Thyroid gland (tissue), 4 donors: ENCODE measurements at places on chromosomes 5 and 9.

GRCh38 chr5:144028636-144029035, 141.8 kb downstream of the YIPF5 start:
- H3K4me1 ChIP-seq, result no peaks in the 10 kb centered on the region
- H3K36me3 ChIP-seq, result no peaks in the 10 kb centered on the region
- no peaks in the 10 kb centered on the region for H3K27me3 ChIP-seq
- DNase-seq, result no peak

DNA sequence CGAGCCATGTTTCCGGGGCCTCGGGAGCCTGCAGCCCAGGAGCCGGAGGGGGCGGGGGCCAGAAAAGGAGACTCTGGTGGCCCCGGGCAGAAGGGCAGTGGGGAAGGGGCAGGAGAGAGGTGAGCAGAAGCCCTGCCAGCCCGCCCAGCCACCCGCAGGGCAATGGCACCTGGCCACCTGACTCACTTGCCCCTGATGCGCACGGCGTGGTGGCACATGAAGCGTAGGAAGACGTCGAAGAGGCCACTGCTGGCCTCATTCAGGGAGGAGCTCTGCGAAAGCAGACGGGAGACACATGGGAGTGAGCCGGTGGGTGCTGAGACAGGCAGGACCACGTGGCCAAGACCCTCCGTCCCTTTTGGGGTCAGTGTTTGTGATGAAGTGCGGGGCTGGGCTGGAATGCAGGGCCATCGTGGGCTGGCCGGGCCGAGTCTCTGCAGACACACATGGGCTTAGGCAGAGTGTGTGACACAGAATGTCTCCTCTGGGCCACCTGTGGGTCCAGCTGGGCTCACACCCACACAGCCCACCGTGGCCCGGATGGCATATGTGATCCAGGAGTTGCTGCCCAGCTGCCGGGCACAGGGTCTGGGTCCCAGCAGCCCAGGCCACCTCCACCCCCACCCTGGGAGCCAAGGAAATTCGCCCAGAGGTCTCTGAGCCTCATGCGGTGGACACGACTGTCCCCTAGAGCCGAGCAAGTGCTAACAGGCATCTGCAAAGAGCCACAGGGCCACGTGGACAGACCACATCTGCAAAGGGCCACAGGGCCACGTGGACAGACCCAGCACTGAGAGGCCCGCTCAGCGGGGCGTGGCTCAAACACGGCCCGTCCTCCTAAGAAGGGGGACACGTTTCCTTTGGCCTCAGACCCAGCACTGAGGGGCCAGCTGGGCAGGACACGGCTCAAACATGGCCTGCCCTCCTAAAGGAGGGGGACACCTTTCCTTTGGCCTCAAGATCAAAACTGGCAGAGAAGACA, 23.6 kb downstream of the TERT start:
- no peaks in the 10 kb centered on the region for H3K4me1 ChIP-seq
- H3K27ac ChIP-seq, result no peak overlapping the region
- H3K36me3 ChIP-seq, result no peaks in the 10 kb centered on the region
- DNase-seq, result no peak
- H3K27me3 ChIP-seq, result no peaks in the 10 kb centered on the region
- no peak overlapping the region for H3K4me3 ChIP-seq

- H3K27ac ChIP-seq, result no peak overlapping the region
- H3K27me3 ChIP-seq, result peaks cover 7% of the 10 kb centered on the region
- no peak overlapping the region for H3K4me3 ChIP-seq
- no peaks in the 10 kb centered on the region for H3K36me3 ChIP-seq
- no peak for DNase-seq
Measured at GRCh38 chr9:117409321-117409720, 5.5 kb downstream of the ASTN2 start.

DNA sequence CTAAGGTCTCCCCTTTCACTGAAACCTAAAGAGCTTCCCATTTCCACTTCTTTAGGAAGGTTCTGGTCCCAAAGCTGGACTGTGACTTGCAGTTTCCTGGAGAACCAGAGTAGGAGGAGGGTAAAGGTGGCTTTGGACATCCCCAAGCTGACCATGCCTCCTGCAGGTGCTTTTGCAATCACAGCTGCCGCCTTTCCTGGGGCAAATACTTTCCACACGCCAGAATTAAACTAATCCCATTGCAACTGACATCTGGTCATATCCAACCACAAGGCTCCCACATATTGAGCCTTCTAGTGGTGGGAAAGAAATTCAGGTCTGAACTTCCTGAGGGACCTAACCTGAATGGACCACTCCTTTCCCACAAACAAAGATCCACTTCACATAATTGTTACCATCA, 92.7 kb downstream of the NRG2 start:
- no peak overlapping the region for H3K27ac ChIP-seq
- no peaks in the 10 kb centered on the region for H3K36me3 ChIP-seq
- no peaks in the 10 kb centered on the region for H3K27me3 ChIP-seq
- no peak for DNase-seq

DNA sequence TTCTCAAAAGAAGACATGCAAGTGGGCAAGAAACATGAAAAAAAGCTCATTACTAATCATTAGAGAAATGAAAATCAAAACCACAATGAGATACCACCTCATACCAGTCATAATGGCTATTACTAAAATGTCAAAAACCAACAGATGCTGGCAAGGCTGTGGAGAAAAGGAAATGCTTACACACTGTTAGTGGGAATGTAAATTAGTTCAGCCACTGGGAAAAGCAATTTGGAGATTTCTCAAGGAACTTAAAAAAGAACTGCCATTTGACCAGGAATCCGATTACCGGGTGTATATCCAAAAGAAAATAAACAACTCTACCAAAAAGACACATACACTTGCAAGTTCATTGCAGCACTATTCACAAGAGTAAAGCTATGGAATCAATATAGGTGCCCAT, 595.4 kb upstream of the RIOK2 start:
- no peak overlapping the region for H3K4me3 ChIP-seq
- DNase-seq, result no peak
- H3K27me3 ChIP-seq, result no peaks in the 10 kb centered on the region
- no peaks in the 10 kb centered on the region for H3K36me3 ChIP-seq

- no peaks in the 10 kb centered on the region for H3K27me3 ChIP-seq
- DNase-seq, result no peak
- H3K4me3 ChIP-seq, result no peak overlapping the region
- H3K36me3 ChIP-seq, result no peaks in the 10 kb centered on the region
- no peaks in the 10 kb centered on the region for H3K4me1 ChIP-seq
- H3K27ac ChIP-seq, result no peak overlapping the region
Measured at GRCh38 chr5:3538886-3539285, 56.7 kb upstream of the IRX1 start.

DNA sequence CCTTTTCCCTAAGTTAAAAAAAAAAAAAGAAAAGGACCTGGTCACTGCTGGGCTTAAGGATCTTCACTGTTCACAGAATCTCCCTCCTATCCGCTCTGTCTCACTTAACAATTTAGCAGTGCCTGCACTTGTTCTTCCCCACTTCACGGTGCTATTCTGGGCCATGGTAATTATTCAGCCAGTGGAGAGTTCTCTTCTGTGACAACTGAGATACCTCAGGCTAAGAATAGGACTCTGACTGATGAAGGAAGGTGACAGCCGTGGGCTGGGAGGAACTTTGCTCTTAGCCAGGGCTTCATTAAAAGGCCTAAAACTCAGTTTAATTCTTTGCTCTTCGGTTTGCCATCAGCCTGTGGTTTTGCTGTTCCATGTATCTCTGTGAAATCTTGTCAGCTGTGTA, 51.9 kb upstream of the ENTREP1 start:
- peak overlapping the region; percentile 73 for H3K27ac ChIP-seq
- no peaks in the 10 kb centered on the region for H3K27me3 ChIP-seq
- DNase-seq, result peak; percentile 54
- H3K36me3 ChIP-seq, result no peaks in the 10 kb centered on the region
- no peak overlapping the region for H3K4me3 ChIP-seq
- peaks cover 27% of the 10 kb centered on the region for H3K4me1 ChIP-seq

DNA sequence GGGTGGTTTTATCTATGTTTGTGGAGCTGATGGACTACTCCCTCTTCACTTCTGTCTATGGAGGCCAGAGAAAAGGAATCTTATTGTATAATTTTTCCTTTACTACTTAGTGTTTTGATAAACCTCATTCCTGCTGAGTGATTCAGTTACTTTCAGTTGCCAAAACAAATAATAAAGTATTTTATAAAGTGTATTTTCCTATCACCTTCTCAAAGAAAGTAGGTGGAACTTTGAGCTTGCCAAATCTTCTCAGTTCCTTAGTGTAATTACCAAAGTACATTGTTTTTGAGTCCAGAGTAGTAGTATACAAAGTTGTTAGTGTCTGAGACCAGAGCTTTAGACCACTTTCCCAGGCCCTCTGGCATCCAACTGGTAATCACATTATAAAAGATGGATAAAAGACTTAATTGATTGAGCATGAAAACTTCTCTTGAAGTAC, 13.5 kb downstream of the RABGAP1 start:
- H3K27ac ChIP-seq, result peak overlapping the region; percentile 5
- DNase-seq, result no peak
- no peaks in the 10 kb centered on the region for H3K27me3 ChIP-seq
- H3K4me1 ChIP-seq, result peaks cover 45% of the 10 kb centered on the region
- no peak overlapping the region for H3K4me3 ChIP-seq

DNA sequence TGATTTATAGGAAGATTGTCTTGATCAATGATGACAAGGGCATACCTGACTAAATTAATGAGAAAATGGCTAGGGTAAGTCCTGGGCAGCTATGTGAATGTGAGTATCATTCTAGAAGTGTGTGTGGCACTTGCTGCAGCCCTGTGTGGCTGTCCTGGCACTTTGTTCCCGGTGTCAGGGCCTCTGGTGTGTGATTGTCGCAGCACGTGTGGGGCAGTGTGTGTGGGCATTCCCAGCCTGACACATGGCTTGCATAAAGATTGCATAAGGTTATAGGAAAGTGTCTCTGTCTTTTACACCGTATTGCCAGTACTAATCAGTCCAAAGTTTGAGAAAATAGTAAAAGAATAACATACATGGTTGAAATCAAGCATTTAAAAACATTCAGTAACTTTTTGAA, 74.4 kb downstream of the TRIO start:
- no peaks in the 10 kb centered on the region for H3K36me3 ChIP-seq
- no peaks in the 10 kb centered on the region for H3K27me3 ChIP-seq
- H3K27ac ChIP-seq, result no peak overlapping the region
- no peak for DNase-seq
- no peak overlapping the region for H3K4me3 ChIP-seq

GRCh38 chr9:17291766-17292165, 156.9 kb downstream of the CNTLN start:
- H3K27ac ChIP-seq, result no peak overlapping the region
- no peaks in the 10 kb centered on the region for H3K4me1 ChIP-seq
- H3K27me3 ChIP-seq, result no peaks in the 10 kb centered on the region
- no peaks in the 10 kb centered on the region for H3K36me3 ChIP-seq
- no peak for DNase-seq

DNA sequence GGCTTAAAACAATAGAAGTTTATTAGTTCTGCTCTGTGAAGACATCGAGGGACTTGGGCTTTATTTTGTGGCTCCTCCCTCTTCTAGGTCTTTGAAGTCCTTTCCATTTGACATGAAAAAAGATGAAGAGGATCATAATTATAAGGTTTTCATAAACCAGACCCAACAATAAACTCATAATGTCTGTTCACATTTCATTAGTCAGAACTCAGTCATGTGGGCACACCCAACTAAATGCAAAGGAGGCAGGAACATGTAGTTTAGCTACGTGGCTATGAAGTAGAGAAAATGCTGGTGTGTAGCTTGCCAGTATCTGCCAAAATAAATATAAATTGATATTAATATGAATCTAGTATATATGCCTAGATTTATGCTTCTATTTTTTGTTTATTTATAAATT, 393.9 kb upstream of the C9orf72 start:
- no peaks in the 10 kb centered on the region for H3K27me3 ChIP-seq
- H3K4me1 ChIP-seq, result no peaks in the 10 kb centered on the region
- no peak for DNase-seq
- no peak overlapping the region for H3K27ac ChIP-seq
- no peaks in the 10 kb centered on the region for H3K36me3 ChIP-seq

GRCh38 chr5:126682856-126683255, 82.1 kb downstream of the PHAX start:
- H3K27me3 ChIP-seq, result no peaks in the 10 kb centered on the region
- no peak overlapping the region for H3K4me3 ChIP-seq
- no peak overlapping the region for H3K27ac ChIP-seq
- no peaks in the 10 kb centered on the region for H3K4me1 ChIP-seq

DNA sequence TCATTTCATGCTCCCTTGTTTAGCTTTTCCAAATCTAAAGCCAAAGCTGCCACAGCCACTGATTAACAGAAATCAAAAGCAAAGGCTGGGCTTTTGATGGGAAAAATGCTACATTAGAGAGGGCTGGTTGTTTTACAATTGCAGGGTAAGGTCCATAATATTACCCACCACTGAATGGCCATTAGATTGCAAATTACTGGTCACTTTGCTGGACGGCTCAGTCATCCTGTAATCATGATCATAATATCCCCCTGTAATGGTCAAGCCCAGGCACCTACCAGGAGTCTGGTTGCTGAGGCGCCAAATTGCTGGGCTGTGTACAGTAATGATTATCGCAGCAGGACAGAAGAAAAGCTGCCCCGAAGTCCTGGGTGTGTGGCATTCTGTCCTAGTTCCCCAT, 286.5 kb downstream of the ZSWIM6 start:
- DNase-seq, result no peak
- H3K36me3 ChIP-seq, result no peaks in the 10 kb centered on the region
- H3K27me3 ChIP-seq, result no peaks in the 10 kb centered on the region
- H3K4me3 ChIP-seq, result no peak overlapping the region
- peaks cover 12% of the 10 kb centered on the region for H3K4me1 ChIP-seq
- no peak overlapping the region for H3K27ac ChIP-seq

DNA sequence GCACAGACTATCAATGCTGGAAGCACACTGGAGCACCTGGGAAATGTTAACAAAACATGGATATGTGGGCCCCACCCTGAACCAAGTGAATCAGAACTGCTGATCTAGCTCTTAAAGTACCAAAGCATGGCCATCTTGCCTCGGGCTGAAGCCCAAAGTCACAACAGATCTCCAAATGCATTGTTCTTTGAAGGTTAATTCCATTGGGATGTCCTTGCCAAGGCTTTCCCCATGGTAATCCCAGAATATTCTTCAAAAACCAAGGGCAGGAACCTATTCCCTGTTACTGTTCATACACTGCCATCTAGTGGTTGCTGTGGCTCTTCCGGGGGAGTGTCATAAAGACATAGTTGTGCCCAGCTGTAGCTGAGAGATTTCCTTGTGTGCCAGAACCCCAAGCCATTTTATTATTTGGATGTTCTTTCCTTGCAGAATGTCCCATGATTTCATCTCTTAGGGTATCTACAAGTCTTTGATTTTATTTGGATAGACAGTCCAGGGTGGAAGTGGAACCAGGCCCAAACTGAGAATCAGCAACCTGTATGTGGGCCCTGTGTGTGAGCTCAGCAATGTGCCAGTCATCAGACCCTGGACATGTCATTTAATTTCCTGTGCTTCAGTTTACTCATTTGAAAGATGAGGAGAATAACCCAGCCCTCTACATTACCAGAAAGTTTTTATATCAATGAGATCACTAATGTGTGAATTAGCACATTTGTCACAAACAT, 290.0 kb downstream of the ACTL7B start:
- no peaks in the 10 kb centered on the region for H3K4me1 ChIP-seq
- no peaks in the 10 kb centered on the region for H3K36me3 ChIP-seq
- peak; percentile 54 for DNase-seq
- no peaks in the 10 kb centered on the region for H3K27me3 ChIP-seq

GRCh38 chr5:4942831-4943178, 197.3 kb upstream of the ADAMTS16 start:
- no peak overlapping the region for H3K27ac ChIP-seq
- H3K27me3 ChIP-seq, result no peaks in the 10 kb centered on the region
- DNase-seq, result no peak
- no peaks in the 10 kb centered on the region for H3K36me3 ChIP-seq
- no peak overlapping the region for H3K4me3 ChIP-seq
